ENCODE measurements at places on chromosomes 4 and X. TPM values are rescaled to one million over a fixed set of nuclear protein-coding genes. Genes with fewer than 3 reads are reported as not detected.

GRCh38 chr4:148795156-148795864 is 353.1 kb upstream of the NR3C2 start:
- peak; percentile 3 for DNase-seq

DNA sequence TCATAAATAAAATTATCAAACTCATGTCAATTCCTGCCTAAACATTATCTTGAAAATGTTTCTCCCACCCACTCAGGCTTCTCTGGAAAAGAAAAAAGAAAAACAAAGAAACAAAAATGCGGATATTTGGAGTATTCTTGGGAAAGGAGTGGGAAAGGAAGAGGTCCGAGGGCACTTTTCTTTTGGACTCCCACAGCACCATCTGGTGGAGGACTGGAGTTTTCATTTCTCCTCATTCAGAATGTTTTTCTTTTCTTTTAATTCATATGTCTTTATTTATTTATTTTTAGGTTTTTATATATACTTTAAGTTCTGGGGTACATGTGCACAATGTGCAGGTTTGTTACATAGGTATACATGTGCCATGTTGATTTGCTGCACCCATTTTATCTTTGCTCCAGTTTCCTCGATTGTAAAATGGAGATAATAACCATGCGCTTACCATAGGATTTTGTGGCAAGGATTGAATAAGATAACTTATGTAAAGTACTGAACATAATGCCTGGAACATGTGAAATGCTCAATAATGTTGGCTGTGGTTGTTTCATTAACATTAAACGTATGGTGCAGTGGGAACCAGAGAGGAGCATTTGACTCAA is 8.0 kb upstream of the KCNE5 start:
- DNase-seq: peak; percentile 11

- no peak for DNase-seq
These were observed 34.8 kb downstream of the REPS2 start for GRCh38 chrX:16981209-16981608.

GRCh38 chrX:150936556-150936955 is 38.1 kb upstream of the CD99L2 start:
- DNase-seq: no peak

GRCh38 chrX:49278081-49278480 is 8.5 kb downstream of the PPP1R3F start:
- DNase-seq: no peak

DNA sequence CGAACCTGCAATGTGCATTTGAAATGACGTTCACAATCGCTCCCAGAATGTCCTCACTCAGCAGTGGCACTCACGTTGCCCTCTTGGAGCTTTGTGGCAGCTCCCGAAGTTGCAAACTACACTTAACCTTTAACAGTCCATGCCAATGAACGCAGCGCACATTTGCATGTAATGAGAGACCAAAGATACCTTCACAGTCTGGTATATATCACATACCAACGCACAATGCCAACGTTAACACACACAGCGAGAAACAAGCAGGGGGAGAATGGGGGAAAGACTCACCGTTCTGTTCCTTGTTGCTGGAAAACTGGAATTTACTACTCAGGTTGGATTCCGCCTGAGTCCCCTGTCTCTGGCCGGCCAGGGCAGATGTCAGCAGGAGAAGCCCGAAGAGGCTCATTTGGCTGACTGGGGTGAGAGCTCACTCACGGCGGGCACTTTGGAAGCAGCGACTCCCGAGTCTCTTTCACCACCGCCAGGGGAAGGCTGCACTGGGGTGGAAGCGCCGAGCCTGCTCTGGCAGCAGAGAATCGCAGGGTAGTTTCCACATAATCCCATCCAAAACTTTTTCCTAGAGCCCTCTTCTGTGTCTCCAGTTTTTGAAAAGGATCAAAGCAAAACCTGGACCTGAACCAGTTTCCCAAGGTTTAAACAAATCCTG is 966 bp downstream of the PDGFC start:
- DNase-seq: peak; percentile 56

- DNase-seq: no peak
These were observed 140.1 kb upstream of the TTC29 start for GRCh38 chr4:147085781-147086180.

GRCh38 chrX:16743604-16744325 is 24.4 kb downstream of the SYAP1 start:
- peak; percentile 82 for DNase-seq

The ASB12 gene
- total RNA-seq: not detected

The GPR119 gene
- not detected for total RNA-seq

The METAP1 gene
- 34.9 TPM for total RNA-seq

The ZNF732 gene
- total RNA-seq: 0.12 TPM

Measured in Daoy (cell line).